ENCODE measurements at places on chromosomes 6 and 20.

DNA sequence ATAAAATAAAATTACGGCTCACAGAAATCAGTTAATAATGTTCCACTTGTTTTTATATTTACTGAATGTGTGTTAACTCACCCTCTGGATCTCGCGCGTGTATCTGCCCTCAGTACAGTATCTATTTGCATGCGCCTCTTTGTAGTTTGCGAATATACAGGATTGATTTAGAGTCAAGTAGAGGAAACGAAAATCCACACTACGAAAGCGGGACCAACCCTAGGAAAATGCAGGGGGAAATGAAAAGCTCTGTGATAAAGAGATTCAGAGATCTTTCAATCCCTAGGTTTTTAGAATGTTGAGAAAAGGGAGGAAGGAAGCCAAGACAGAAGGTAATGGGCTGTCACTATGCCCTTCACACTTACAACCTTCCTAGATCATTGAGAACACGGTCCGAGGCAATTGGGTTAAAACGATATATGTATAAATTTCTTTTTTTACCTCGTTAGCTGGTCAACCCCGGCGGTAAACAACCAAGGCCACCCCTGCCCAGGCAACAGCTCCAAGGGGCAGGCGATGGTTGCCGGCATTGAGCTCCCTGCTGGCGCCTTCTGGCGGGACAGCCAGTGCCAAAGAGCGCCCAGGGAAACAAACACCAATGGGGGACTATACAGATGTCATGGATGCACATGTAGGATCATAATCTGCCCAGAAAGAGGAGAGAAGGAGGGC is 792 bp upstream of the FUT9 start:
- DNase-seq: no peak

GRCh38 chr6:108492131-108492766 is 68.5 kb upstream of the FOXO3 start:
- DNase-seq: no peak

DNA sequence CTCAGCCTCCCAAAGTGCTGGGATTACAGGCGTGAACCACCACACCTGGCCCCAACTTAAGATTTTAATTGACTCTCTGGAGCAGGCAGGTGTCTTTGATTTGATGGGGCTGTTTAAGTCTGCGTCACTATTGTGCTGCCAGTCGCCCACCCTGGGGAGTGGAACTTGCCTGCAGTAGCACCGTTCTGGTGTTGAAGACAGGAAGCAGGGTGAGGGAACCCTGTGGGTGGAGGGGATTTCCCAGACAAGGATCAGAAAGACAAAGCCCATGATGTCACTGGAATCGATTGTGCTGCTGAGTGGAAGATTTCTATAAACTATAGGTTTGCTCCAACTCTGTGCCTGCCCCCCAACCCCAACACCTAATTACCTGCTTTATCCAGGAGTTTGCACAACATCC is 11.0 kb downstream of the ALDH8A1 start:
- peak; percentile 68 for DNase-seq

- no peak for DNase-seq
Measured at GRCh38 chr6:36924778-36925374, 29.7 kb upstream of the PI16 start.

DNA sequence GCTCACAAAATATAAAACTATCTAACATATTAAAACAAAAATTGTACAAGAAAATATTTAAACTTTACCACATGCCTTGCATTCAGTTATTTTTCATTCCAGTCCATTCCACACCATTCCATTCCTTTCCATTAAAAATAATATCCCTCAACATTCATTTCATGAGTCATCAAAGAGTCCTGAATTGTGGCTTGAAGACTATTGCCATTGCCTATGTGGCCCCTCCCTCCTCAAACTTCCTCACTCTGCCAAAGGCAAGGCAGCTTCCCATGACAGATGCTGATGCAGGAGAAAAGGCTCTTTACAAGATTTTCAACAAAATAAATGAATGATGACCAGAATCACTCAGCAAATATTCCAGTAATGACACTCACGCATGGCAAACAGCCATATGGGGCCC is 31.7 kb downstream of the IL20RA start:
- DNase-seq: no peak

DNA sequence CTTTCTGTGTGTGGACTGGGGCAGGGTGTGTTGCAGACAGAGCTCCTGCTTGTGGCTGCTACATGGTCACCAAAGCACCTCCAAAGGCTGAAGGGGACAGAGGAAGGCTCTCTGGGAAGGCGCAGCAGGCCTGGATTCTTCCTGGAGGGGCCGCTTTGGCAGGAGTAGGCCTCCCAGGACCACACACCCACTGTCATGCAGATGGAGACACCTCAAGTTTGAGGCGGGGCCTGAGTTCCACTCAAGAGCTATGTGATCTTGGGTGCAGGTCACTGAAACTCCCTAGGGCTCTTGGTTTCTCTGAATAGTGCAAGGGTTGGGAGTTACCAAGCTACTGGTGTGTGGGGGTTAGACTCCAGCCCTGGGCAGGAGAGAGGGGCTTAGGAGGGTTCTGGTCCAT is 27.9 kb downstream of the EFCAB8 start:
- no peak for DNase-seq
